ENCODE measurements at places on chromosomes 2 and 18.
A peak's percentile ranks its signal among the peaks of the same experiment; 100 is the strongest.

- no peak for DNase-seq
These were observed 78.9 kb downstream of the EHD3 start for GRCh38 chr2:31312898-31313297.

DNA sequence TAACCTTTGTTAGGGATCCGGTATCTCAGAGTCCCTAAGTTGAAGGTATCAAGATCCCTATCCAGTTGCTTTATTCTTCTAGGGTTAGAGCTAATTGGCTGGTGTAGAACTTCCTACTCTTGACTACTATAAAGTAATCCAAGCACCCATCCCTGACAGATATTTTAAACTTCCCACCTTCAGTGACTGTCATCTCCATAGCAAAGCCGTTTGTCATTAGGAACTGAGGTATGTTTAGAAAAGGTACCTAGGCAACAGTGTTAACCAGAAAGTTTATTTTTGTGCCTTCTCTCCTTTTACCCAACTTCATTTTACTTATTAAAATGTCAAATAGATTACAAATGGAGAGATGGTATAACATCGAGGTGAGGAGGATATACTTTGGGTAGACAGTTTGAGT is 4.5 kb downstream of the FAM117B start:
- DNase-seq = no peak

GRCh38 chr2:238925281-238925680 is 77.4 kb downstream of the TWIST2 start:
- DNase-seq = no peak

- no peak for DNase-seq
These were observed 7.4 kb downstream of the SP9 start for GRCh38 chr2:174341995-174342685.

DNA sequence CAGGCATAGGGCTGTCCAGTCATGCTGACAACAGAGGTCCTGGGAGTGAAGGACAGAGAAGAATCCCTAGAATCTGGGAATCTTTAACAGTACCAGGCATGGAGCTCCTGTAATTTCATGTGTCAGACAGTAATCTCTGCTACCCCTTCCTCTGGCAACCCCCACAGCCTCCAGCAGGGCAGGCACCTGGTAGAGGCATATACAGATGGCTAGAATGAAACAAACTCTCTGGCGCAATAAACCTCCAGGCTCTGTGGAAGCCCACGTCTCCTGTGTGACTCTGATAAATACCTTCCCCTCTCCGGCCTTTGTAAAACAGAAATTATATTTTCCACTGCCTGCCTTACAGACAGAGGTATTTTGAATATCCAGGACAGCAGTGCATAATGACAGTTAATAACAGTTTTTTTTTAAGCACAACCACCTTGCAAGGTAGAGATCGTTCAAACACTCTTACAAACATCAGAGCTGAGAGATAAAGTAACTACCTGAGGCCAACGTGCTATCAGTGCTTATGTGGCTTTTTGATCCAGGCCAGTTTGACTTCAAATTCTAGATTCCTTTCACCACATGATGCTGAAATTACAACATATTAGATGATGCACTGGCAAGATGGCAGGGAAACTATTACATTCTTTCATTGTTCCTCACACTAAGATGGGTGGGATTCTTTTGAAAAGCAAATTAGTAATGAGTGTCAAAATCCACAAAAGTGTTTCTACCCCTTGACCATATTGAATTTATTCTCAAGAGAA is 47.7 kb upstream of the TMEM247 start:
- no peak for DNase-seq

GRCh38 chr2:223232896-223233295 is 180.9 kb downstream of the KCNE4 start:
- DNase-seq = no peak

- peak; percentile 82 for DNase-seq
These were observed 27.2 kb downstream of the EIF2AK3 start for GRCh38 chr2:88600038-88600465.

DNA sequence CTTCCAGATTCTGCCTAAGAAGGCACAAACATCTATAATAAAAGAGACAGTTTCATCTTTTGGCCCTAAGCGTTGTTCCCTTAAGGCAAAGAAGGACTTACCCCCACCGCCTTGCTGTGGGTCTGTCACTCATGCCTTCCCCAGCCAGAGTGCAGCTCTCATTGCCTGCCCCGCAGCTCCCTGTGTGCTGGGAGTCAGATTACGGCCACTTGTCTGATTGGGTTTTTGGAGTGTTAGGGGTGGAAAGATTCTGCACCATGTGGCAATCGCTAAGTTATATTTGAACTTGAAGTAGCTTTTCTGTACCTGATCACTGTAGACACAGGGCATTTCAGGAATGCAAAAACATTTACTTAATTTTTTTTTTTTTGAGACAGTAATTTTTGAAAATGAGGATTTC is at the start of gene AQP4:
Gene AQP4, minus strand, starts transcription at position 151 of the 400 bp plus-strand sequence. Its CDS starts 18 bp downstream, at position 133.
- no peak for DNase-seq

- DNase-seq = peak; percentile 97
These were observed 435.6 kb upstream of the HS6ST1 start for GRCh38 chr2:128754246-128754724.

DNA sequence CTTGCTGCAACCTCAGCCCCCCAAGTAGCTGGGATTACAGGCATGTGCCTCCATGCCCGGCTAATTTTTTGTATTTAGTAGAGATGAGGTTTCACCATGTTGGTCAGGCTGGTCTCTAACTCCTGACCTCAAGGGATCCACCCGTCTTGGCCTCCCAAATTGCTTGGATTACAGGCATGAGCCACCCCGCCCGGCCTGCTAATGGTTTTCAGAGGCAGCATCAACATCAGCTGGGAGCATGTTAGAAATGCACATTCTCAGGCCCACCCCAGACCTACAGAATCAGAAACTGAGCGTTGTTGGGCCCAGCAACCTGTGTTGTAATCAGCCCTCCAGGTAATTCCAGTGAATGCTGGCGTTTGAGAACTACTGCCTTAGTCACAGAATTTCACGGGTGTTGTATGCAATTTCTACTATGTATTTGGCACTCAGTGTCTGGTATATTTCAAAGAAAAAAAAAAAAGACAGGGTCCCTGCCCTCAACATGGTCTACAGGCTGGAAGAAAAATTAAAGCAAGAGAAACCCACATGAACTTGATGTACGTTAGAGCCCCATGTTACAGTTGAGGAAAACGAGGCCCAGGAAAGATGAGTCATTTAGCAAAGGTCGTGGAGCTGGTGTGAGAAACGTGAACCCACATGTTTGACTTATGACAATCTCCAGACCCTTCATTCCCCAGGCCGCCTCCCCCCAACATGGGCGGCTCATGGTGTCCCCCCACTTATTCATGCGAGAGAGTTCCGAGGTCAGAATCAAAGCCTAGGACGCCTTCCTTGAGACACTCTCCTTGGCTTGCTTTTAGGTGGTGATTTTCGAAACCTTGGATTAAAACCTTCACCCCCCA is 35.3 kb downstream of the SH3BP4 start:
- no peak for DNase-seq

GRCh38 chr2:75003773-75004172 is 45.3 kb downstream of the POLE4 start:
- peak; percentile 52 for DNase-seq

DNA sequence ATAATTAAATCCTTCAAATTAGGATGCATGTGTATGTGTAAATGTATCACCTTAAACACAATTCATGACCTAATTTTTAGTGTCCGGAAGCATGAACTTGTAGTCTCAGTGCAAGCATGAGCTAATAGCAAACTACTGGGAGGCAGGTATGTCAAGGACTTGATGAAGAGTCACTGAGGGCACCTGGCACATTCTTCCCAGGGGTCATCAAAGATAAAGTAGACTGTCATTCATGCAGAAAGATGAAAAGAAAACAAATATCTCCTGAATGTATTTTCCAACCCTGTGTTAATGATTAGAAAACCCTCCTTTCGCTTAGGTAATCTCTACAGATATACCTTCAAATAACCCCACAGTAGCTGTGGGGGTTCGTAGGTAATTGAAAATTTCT is 234.9 kb downstream of the SOCS6 start:
- no peak for DNase-seq

DNA sequence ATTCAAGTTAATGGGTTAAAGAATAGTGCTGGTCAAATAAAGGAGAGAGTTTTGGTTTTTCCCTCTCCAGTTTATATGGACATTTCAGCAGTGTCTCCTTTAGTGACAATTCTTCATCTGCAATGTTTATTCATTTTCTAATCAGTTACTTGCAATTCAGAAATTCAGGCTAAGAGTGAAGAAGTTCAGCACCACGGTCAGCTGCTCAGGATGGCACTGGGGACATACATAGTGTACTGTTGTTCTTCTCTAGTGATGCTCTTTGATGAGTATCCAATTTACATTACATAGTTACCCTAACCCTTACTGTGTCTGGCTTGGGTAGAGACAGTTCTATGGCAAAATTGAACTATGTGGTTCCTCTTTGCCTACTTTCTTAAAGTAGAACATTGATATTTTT is 412.7 kb downstream of the CNTNAP5 start:
- peak; percentile 66 for DNase-seq

- no peak for DNase-seq
These were observed 499.8 kb downstream of the PID1 start for GRCh38 chr2:228771315-228771714.

DNA sequence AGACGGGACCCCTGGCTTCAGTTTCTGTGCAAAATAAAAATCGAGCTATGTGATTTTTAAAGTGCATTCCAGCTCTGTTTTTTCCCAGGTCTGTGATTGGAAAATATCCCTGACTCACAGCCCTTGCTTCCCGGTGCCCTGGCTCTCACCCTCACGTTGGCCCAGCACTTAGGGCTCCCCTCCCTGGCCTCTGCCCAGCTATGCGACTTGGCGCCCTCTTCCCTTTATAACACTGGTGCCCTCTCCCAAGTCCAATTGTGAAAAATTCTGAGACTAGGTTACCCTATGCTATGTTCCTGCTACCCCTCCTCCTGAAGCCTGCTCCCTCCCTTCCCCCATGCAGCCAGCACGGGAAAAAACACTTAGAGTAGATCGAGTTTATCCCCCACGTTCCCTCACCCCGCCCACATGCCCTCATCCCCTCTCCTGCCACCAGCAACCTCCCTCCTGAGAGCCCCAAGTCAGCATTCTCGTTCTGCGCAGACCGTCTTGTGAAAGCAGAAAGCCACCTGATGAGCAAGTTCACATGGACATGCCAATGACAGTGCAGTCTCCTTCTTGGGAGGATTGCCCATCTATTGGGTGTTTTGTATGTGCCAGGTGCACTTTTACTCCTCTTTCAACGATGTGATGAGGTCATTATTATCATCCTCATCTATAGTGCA is 228.8 kb downstream of the VAPA start:
- no peak for DNase-seq

GRCh38 chr2:146481629-146482028 is 1363.2 kb upstream of the ACVR2A start:
- no peak for DNase-seq

GRCh38 chr2:25112113-25112512 is 56.3 kb downstream of the POMC start:
- no peak for DNase-seq

DNA sequence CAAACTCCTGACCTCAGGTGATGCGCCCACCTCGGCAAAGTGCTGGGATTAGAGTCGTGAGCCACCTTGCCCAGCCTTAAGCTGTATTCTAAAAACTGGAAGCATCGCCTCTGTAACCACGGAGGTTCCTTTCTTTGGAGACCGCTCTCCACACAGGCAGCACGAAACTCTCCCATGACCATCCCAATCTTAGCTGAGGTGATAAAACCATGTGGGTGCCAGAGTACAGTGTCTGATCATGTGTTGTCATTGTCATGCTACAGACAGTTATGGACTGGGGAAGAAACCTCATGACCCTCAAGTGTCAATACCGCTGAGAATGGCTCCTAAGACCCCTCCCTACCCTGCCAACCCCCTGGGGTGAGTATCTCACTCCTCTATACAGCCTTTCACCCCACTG is 41.4 kb upstream of the EPG5 start:
- DNase-seq = no peak

- DNase-seq = no peak
These were observed 214.4 kb downstream of the FHOD3 start for GRCh38 chr18:36511791-36512352.

DNA sequence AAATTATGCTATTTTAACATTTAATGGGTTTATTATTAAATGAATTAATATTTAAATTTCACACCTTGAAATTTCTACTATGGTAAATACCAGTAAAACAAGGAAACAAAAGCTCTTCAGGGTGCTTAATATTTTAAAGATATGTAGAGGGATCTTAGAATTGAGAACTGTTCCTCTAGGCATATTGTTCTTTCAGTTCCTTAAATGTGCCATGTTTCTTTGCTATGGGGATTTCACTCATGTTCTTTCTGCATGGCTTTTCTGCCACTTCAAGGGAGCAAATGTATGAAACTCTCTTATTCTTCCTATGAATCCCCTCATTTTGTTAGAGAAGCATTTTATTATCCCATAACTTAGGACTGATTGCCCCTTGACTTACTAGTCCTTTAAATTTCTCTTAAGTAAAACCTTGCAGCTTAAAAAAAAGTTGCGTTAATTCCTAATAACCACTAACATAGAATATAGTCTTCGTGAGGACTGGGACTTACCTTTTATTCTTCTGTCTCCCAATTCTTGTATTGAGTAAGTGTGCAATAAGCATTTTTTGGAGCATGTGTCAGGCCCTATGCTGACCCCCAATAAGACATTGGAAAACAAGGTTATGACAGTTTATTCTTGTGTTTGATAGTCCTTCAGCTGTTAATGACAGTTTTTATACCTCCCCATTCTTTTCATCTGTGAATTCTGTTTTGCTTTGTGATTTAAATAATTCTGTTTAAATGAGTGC is 95.7 kb downstream of the BIRC6 start:
- DNase-seq = peak; percentile 47

DNA sequence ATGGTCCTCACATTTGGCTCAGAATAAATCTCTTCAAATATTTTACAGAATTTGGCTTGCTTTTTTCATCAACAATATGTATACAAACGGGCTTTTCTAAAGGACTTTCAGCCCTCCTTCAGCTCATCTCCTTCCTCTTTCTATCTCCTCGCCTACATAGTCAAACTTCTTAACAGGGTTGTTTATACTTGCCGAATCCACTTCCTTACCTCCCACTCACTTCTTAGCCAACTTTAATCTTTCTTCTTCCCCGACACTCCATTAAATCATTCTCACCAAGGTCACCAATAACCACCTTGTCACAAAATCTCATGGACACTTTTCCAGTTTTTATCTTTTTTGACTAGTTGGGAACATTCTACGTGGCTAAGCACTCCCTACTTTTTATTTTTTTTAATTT is 325.2 kb downstream of the PLCL1 start:
- no peak for DNase-seq

GRCh38 chr2:27776097-27776496 is 4.6 kb downstream of the MRPL33 start:
- DNase-seq = no peak

DNA sequence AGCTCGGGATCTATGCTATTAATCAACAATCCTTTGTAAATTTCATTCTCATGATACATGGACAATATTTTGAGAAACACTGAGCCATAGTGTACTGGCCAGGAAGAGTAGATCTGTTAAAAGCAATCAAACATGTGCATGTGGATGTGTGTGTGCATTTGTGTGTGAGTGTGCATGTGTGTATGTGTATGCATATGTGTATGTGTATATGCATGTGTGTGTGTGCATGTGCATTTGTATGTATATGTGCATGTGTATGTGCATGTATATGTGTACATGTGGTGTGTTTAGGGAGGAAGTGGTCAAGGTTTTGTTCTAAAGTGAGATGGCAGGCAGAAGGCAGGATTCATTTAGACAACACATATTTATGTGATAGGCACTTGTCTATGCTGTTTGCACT is 623.8 kb downstream of the ADCYAP1 start:
- DNase-seq = no peak

Data from Karpas-422 (cell line).